ENCODE measurements at places on chromosomes 4 and X.

DNA sequence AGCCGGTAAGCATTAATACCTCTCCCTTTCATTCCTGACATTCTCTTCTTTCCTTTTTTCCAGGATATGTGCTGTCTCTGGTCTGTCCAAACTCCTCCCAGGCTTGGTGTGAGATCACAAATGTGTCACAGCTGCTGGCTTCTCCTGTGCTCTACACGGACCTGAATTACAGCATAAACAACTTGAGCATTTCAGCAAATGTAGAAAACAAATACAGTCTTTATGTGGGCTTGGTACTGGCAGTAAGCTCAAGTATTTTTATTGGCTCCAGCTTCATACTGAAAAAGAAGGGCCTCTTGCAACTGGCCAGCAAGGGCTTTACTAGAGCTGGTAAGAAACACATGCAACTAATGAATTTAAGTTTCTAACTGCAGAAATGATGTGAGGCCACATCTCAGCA, 8.4 kb downstream of the NIPAL1 start:
- DNase-seq, result no peak

DNA sequence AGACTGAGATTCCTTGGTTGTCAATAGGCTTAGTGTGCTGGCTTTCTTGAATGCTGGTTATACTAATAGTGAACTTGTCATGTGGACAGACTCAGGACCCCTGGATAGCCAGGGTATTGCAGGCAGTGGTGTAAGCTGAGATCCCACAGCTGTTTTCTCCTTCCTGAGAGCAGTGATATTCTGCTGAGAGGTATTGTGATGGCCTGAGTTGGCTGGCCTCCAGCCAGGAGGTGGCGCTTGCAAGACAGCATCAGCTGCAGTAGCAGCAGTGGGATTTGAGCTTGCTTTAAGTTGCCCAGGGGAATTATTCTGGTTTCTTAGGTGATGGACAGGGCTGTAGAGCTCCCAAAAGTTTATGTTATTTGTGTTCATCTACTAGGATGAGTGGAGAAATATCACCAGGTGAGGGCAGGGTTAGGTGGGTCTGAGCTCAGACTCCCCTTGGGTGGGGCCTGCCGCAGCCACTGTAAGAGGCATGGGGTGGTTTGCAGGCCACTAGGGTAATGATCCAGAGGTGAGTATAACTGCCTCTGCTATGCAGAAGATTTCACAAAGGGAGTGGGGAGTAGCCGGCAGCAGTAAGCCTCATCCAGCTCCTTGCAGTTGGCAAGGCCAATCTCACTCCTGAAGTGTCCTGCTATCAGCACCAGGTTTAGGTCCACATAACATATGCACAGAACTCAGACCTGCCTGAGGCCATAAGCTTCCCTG, 66.2 kb downstream of the IL15 start:
- DNase-seq, result no peak

DNA sequence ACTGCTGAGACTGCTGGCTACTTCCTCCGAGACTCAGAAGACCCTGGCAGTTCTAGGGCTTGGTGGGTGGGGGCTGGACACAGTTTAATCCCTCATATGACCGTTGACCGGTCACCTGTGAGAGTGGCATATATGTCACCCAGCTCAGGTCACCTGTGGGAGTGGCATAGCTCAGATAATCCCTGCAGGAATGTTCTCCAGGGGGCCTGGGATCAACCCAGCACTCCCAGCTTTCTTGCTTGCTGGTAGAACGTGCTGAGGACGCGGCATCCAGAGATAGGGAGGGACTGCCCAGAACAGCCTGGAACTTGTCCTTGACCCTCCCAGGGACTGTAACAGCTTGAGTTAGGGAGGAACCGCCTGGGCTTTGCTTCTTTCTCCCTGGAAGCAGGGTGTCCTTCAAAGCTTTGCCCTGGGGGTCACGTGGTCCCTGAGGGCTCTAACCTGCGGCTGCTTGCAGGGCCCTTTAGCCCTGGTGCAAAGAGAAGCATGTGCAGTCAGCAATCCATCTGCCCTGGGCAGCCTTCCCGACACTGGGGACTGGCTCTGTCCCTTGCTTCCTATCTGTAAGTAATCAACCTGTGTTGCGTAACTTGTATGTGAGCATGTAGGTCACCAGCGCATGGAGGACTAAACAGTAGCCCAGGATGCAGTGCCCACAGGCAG, 55.3 kb downstream of the ZFYVE28 start:
- no peak for DNase-seq

DNA sequence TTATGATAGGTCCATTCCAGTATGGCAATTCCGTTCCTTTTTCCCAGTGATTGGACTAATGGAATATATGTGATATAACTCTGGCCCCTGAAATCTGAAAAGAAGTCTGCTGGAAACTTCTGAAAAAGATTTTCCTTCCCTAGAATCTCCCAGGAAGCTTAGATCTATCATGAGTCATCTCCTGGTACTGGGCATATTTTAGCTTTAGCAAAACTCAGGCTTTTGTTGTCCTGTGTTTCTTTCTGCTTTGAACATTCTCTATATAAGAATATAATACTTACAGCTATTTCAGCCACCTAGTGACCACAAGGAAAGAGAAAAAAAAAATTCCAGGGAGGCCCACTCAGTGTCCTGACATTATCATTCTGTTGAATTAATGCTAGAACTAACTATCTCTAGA, 597.2 kb upstream of the GRIA3 start:
- DNase-seq, result no peak

DNA sequence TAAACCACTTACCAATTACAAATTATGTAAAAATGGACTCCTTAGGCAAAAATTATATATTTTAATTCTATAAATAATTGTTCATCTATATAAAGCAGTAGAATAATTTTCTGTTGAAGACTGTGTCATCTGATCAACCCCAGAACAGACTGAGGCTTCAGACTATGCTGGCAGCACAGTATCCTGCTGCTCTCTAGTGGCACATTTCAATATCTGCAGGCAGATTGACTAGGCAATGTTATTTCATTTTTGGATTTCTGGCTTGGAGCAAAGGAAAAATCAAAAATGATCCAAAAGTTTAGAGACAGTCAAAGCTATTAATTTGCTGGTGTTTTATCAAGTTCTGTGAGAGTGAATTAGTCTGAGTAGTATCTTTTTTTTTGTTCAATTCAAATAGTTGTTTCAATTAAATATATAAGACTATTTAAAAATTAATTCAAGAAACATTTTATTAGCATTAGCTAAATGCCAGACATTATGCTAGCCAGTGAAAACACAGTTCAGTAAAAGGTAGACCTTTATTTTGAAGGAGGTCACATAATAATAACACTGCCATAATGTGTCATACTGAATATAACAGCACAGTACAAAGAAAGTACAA, 21.3 kb upstream of the SULT1E1 start:
- peak; percentile 34 for DNase-seq

DNA sequence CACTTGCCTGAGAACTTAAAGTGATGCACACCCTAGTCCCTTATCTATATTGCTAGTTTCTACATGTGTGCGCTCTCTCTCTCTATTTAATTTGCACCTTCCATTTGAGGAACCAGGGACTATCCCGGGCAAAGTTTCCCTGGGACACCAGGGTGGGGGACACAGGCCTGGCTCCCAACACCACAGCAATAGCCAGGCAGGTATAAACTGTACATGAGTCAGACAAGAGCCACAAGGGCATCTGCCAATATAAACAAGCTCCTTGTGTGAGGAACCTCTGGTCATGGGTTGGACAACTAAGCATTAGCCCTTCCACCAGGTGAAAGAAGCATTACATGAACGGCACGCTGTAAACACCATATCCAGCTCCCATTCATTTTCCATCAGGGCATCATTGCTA, 455.5 kb downstream of the STIM2 start:
- no peak for DNase-seq

GRCh38 chr4:5040856-5041620, 10.2 kb upstream of the STK32B start:
- no peak for DNase-seq

GRCh38 chrX:71514367-71515037, 18.4 kb upstream of the OGT start:
- DNase-seq, result peak; percentile 54

- DNase-seq, result no peak
These were observed 12.4 kb upstream of the ELF2 start for GRCh38 chr4:139189417-139189749.

DNA sequence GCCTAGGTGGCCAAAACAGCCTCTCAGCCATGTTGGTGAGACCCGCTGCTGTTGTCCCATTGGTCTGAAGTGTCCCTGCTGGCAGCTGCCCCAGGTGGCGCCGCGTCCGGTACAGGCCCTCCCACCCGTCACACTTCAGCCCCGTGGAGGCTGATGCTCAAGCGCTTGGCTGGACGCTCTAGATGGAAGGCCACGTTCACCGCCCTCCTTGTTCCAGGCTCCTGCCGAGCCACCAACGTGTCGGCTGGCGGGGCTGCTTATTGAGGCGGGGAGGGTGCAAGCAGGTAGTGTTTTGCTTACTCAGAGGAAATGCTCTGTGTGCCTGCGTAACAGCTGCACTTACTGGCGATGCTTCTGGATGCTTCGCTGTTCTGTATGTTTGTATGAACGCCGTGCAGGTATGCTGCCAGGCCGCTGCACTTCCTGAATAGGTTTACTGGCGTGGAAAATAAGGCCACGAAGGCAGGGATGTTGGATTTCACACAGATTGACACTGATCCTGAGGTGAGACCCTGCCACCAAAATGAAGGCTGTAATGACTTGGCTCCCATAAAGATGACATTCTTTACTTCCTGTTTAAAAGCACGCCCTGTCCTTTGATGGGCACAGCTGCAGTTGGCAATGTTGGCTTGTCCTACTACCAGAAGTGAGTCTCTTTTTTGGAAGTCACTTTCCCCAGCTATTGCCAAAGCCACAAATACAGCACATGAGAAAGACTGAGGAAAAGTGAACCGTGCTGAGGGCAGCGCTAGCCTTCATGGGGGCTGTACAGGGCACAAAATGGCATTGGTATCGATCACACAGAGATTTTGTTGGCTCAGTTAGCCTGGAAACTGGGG, 21.0 kb upstream of the CLCN4 start:
- DNase-seq, result no peak

DNA sequence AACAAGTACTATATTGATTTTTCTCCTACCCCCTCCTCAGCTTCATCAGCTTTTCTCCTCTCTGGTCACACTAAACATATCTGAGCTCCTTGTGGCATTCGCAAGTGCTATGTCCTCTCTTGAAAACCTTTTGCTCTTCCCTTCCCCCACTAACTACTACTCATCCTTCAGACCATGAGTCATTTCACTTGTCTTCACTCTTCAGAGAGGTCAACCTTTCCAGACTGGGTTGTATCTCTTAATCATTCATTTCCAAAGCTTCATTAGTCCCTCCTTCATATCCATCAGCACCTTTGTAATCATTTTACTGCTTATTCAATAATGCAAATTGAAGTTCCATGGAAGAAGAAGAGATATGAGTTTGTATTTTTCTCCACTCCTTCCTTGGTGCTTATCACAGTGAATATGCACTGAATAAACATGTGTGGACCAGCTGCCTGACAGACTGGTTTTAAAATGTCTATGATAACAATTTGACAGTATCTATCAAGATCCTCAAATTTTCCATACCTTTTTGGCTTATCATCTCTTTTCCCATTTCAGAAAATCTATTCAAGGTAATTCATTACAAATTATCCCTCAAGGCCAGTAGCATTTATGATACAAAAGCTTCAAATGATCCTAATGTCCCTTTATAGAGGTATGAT, 28.4 kb downstream of the DDX60L start:
- no peak for DNase-seq

DNA sequence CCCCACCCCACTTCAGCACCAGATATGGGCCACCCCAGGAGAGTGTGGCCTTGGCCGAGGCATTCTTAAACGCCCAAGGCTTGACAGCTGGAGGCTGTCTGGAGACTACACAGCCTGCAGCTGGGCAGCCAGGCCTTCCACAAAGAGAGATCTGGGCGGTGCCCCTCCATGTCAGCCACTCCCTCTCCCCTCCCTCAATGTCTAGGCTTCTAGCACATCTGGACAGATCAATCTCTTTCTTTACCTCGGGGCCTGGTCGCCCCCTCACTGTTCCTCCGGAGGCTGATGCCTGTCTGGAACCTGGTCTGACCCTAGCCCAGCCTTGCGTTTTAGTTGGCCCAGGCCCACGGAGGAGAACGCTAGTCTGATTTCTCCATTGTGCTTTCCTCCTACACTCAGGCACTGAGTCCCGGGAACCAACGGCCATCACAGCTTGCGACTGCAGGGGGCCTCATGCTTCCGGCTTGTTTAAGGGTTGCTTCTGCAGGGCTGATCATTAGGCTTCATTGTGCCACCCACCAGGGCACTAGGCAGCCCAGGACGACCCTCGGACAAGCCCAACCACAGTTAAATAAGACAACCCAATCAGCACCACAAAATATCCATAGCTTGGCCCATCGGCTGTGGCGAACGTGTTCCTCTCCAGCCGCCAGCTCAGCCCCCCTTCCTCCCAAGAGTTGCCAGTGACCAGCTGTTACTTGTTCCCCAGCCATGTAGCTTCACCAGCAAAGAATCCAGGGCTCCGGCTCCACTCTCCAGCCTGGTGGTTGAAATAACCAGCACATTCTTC, 200.6 kb downstream of the BCOR start:
- DNase-seq, result no peak

DNA sequence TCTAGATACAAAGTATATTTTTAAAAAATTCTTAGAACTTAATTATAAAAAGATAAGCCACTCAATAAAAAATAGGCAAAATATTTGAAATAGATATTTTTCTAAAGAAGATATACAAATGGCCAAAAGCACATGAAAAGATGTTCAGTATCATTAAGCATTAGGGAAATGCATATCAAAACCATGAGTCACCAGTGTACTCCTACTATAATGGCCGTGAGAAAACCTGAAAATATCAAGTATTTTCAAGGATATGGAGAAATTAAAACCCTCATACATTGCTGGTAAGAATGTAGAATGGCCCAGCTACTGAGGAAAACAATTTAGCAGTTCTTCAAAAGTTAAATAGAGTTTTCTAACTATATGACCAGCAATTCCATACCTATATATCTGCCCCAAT, 337.9 kb downstream of the CAMK2D start:
- no peak for DNase-seq

DNA sequence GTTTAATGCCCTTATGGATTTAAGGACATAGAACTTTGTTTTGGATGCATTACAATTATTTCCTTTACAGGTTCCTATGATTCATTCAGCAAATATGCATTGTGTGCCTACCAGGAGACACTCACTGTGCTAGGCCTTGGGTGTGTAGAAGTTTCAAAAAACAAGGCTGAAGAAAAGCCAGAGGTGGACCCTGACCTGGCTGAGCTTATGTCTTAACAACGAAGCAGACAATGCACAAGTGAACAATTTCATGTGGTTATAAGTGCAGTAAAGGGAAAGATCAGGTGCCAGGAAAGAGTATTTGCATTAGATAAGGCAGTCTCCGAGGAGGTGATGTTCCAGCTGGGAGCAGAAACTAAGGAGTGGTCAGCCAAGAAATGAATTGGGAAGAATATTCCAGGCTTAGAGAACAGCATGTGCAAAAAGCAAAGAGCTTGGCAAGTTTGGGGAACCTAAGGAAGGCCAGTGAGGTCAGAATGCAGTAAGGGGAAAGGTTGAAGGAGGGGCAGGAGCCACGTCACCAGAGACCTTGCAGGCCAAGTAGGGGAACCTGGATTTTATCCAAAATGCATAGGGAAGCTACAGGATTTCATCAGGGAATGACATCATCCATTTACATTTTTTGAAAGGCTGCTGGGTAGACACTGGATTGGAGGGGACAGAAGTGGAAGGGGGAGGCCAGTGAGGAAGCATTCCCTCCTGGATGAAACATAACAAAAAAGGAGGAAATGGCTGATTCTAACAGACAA, 193.6 kb downstream of the SOWAHB start:
- DNase-seq, result no peak

All from CD4-positive, alpha-beta T cell treated with Interleukin-21 for 1 hour (primary cell).